Activated CD8-positive, alpha-beta memory T cell treated with anti-CD3 and anti-CD28 coated beads for 24 hours (primary cell): ENCODE measurements at places on chromosomes 4 and X.

DNA sequence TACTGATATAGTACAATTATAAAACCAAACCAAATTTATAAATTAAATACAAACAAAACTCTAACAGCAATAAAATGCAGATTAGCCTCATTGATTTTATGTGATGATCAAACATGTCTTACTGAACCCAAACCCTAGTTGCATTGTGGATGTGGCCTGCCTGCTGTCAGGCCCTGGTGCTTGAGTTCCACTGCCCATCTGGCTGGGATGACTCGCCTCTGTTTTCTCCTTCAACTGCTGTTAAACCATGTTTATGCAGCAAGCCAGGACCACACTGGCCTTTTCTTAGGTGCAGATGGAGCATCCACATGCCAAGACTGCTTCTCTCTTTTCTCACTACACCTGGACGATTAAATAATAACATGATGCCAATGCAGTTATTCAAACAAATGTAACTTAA lies 22.6 kb downstream of the NAP1L5 start:
- no peak for DNase-seq

DNA sequence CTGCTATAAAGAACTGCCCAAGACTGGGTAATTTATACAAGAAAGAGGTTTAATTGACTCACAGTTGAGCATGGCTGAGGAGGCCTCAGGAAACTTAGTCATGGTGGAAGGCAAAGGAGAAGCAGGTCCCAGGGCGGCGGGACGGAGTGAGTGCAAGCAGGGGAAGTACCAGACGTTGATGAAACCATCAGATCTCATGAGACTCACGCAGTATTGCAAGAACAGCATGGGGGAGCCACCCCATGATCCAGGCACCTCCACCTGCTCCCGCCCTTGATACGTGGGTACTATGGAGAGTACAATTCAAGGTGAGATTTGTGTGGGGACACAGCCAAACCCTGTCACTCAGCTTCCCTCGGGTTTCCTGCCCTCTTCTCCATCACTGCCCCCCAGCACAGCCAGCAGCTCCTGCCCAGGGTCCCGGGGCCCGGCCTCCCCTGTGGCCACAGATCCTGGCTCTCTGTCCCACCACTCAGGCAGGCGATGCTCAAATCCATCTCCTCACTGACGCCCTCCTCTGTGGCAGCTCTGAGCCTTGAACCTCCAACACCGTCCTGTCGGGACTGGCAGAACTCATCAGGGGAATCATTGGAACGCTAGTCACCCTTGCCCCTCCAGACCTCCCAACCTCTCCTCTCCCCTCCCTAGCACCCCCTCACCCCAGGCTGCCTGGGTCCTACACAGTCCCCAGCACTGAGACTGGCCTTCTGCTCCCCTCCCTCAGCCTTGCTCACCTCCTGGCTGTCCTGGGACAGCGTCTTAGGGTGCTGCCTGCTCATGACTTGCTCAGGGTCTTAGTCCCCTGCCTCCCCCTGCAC lies 37.6 kb downstream of the FGFRL1 start:
- no peak for DNase-seq

GRCh38 chr4:77126809-77127208 lies 30.2 kb upstream of the CCNG2 start:
- DNase-seq = no peak

GRCh38 chrX:81662381-81662780 lies 460.5 kb downstream of the SH3BGRL start:
- DNase-seq = no peak

DNA sequence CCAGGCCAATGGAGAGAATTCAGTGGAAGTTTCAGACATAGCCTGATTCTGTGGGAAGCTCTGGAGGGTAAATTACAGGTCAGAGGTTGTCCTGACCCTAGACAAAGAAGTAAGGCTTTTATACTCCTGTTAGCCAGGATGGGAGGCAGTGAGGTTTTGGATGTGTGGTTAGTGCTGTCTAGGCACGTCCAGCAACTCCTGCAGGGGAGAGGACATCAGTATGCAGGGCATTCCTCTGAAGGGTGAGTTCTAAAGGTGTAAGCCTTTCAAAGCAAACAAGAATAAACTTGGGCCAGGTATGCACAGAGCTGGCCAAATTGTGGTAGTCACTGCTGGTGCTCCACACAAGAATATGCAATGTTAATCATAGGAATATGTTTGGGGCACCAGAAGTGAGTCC lies 562.5 kb downstream of the CCSER1 start:
- DNase-seq = no peak

DNA sequence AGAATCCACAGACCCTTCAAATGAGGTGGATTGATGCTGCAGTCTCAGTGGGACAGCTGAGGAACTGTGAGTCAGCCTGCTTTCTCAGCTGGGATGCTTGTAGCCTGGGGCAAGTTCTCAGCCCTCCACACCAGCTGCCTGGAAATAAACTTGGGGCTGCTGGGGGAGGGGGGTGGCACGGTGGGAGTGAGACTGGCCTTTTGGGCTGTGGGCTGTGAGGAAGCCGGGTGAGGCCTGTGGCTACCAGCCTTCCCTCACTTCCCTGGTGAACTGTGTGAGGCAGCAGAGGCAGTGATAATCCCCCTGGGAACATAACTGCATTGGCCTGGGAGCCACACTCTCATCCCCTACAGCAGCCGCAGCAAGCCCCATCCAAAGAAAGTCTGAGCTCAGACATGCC lies 114.5 kb upstream of the GUCY1A1 start:
- DNase-seq = no peak

GRCh38 chr4:163556177-163556576 lies 61.7 kb downstream of the TMA16 start:
- no peak for DNase-seq

DNA sequence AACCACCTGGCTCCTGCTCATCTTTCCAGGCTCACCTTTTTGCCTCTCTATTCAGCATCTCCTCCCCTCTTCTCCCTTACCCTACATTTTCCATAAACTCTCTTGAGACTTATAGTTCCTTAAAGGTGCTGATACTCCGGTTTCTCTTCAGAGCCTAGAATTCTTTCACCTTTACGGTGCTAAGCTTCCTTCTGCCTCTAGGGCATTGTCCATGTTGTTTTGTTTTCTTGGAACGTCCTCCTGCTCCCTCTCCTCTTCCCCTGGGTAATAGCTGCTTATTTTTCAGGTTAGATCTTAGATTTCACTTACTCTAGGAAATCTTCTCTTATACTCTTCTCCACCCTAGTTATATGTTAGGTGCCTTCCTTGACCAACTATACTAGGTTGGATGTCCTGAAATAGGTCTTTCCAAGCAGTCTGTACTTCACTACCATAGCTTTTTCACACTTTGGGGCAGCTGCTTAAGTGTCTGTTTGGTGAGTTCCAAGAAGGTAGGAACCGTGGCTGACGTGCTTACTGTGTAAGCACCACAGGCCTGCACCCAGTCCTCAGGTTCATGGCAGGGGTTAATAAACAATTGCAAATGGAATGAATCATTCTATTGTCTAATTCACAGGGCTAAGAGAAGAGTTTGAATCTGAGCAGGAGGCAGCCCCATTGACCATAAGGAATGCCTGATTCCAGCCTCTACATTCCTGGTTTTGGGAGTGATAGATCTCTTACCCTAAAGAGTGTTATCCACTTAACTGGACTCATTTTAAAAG lies 227.5 kb downstream of the MGST2 start:
- DNase-seq = no peak

GRCh38 chr4:99934891-99935290 lies 11.5 kb downstream of the DNAJB14 start:
- no peak for DNase-seq

DNA sequence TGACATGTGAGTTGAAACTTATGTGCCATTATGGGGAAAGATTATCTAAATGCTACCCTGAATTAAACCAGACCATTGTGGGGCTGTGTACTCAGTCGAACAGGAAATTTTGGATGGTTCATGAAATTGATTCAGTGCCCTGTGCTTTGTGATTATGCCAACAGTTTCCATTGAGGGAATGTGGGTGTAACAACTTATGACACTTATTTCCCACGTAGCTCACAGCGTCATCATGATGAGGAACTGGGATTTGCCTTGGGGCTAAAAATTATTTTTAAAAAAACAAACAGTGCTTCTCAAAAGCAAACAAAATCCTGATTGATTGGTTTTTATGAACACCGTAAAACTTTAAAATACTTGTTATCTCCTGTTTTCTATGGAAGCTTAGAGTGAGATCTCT lies 8.3 kb upstream of the CLTRN start:
- DNase-seq = no peak
